T1000 (cell line): ENCODE measurements at places on chromosomes 3 and 15.

- DNase-seq, result no peak
These were observed 52.3 kb upstream of the CHRNA7 start for GRCh38 chr15:31977812-31978661.

- DNase-seq, result no peak
These were observed 201.6 kb downstream of the EDEM1 start for GRCh38 chr3:5389057-5389456.

GRCh38 chr15:43916326-43916660 is 89.5 kb downstream of the WDR76 start:
- DNase-seq, result no peak

GRCh38 chr15:86355361-86355760 is 275.7 kb downstream of the AGBL1 start:
- no peak for DNase-seq

GRCh38 chr15:50886611-50887345 is 21.7 kb upstream of the AP4E1 start:
- no peak for DNase-seq

- DNase-seq, result no peak
These were observed 144.8 kb downstream of the TJP1 start for GRCh38 chr15:29677455-29677854.

GRCh38 chr3:127093312-127093711 is 99.6 kb upstream of the PRR23E start:
- DNase-seq, result no peak
